ENCODE measurements at places on chromosomes 1 and 21.

- no peak for DNase-seq
These were observed 33.1 kb upstream of the KCNQ4 start for GRCh38 chr1:40750451-40750908.

- no peak for DNase-seq
These were observed 16.5 kb upstream of the FRRS1 start for GRCh38 chr1:99782920-99783319.

- DNase-seq, result no peak
These were observed 2.2 kb downstream of the SHISA4 start for GRCh38 chr1:201890806-201891450.

- DNase-seq, result no peak
These were observed 67.2 kb upstream of the FOXD3 start for GRCh38 chr1:63255153-63255552.

DNA sequence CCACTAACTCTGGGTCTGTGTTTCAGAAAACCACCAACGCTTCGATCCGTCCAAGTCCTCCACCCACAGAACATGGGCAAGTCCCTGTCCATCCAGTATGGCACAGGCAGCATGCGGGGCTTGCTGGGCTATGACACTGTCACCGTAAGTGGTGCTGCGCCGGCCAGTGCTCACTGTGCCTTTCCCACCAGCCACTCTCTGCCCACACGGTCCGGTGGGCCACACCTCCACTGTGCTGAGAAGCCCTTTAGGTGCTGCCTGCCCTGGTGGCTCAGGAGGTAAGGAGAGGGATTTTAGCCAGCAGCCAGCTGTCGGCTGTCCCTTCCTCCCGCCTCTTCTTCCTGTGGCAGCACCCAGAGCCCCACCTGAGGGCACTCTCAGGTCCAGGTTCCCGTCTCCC lies 33.9 kb downstream of the PROK1 start:
- no peak for DNase-seq

DNA sequence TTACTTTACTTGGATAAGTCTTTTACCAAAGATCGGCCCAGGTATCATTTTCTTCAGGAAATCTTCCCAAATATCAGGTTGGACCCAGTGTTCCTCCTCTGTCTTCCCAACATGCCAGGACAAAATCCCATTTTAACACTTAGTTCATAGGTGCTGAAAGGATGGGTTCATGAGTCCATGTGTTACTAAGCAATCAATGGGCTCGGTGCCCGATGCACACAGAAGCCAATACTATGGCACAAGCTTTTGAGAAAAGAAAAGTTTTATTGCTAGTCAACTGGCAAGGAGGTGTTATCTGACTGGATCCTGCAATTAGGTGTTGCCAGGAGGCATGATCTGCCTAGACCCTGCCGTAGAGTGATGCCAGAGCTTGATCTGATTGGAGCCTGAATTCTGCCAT lies 133.3 kb upstream of the SLC44A3 start:
- DNase-seq, result peak; percentile 77

DNA sequence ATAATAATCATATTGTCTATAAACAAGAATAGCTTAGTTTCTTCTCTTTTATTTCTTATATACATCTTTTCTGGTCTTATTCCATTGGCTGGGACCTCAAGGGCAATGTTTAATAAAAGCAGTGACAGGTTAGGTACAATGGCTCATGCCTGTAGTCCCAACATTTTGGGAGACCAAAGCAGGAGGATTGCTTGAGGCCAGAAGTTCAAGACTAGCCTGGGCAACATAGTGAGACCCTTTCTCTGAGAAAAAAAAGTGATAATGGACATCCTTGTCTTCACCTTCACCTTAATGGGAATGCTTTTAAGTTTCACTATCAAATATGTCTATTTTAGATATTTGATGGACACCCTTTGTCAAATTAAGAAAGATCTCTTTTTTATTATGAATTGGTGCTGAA lies 8.1 kb downstream of the B3GALT5 start:
- no peak for DNase-seq

- DNase-seq, result no peak
These were observed 15.6 kb downstream of the LCA5L start for GRCh38 chr21:39430016-39430415.

- no peak for DNase-seq
These were observed 5.8 kb downstream of the PERM1 start for GRCh38 chr1:975896-976683.

- no peak for DNase-seq
These were observed 13.7 kb downstream of the DHRS3 start for GRCh38 chr1:12604114-12604874.

Measured in left lobe of liver (tissue), 2 donors.